Body of pancreas (tissue), 4 donors: ENCODE measurements at places on chromosomes 5 and 9. TPM values are rescaled to one million over a fixed set of nuclear protein-coding genes. Genes with fewer than 3 reads are reported as not detected.
A peak's percentile ranks its signal among the peaks of the same experiment; 100 is the strongest.

DNA sequence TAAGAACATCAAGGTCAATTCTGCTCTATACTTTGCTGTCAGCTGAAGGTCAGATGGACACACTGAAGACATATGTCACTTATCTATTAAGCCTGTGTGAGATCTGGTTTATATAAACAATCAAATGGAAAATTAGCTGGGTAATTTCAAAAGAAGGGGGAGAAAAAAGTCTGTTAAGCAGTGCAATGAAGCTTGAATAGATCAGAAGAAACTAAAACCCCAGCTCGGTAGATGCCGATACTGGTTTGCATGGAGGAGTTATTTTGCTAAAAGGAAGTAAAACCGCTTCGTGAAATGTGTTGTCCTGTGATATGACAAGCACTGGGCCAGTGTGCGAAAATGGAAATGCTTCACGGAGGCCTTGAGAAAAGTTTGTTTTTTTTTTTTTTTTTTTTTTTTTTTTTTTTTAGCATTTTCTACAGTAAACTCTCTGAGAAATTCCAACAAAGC, 148.8 kb downstream of the MEF2C start:
- DNase-seq, result no peak

- DNase-seq, result no peak
Observed at GRCh38 chr5:78953092-78953800, 31.9 kb downstream of the ARSB start.

GRCh38 chr9:70362952-70363351, 51.5 kb downstream of the KLF9 start:
- no peak for DNase-seq

GRCh38 chr5:55633574-55634208, 78.4 kb downstream of the SLC38A9 start:
- peak; percentile 37 for DNase-seq

- no peak for DNase-seq
Observed at GRCh38 chr9:35864695-35865255, 5.4 kb downstream of the OR13J1 start.

- DNase-seq, result no peak
Observed at GRCh38 chr9:69190086-69190862, 16.2 kb downstream of the TJP2 start.

DNA sequence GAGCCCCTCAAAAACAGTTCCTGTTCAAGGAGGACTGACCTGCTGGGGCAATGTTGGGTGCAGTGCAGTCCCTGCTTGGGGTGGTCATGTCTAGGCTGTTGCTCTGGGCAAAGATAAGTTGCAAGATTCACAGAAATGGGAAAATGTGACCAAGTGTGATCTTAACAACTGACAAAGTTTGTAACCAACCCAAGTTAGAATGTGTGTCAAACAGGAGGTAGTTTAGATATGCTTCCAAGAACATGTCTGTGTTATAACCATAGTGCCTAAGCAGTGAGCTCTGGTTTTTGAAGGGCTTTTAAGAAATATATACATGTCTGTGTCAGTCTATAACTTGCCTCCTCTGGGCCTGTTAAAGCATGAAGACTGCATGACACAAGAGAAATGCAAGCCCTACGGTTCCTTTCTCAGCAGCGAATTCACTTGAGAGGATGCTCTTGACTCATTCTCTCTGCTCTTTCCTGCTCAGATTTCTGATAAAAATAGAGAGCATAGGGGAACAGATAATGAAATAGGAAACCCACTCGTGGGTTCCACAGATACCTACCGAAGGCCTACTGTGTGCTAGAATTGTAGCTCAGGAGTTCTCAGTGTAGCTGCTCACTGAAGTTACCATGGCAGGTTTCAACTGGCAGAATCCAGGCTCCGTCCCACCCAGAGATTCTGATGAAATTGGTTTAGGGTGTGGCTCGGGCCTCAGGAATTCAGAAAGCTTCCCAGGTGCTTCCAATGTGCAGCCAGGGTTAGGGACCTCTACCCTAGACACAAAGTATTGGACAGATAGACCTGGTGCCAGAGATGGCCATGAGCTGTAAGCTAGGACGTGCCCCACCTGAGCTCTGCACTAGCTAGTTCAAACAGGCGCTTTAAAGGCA, 52.4 kb downstream of the ARHGEF37 start:
- no peak for DNase-seq

DNA sequence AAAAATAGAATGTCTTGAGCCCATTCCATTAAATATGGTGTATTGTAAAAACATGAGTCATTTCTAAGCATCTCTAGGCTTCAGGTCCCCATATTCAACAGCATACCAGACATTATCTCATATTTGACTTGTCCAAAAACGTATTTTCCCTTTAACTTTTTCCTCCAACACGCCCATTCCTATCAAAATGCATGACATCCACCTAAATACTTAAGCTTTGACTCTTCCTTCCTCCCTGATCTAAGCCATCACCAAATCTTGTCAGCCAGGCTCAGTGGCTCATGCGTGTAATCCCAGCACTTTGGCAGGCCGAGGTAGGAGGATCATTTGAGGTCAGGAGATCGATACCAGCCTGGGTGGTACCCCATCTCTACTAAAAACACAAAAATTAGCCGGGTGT, 23.9 kb downstream of the VCP start:
- DNase-seq, result no peak

Gene F2RL1
- total RNA-seq, result 17.5 TPM

Gene PLAC8L1
- not detected for total RNA-seq

Gene PCDHGA5
- total RNA-seq, result 5.6 TPM

Gene TRIM52
- 16.9 TPM for total RNA-seq

Gene PLCXD3
- total RNA-seq, result 1.6 TPM

Gene ECPAS
- 57.6 TPM for total RNA-seq

Gene NR2F1
- total RNA-seq, result 16.9 TPM

Gene ADAMTS6
- total RNA-seq, result not detected

Gene RPL7A
- 1,480 TPM for total RNA-seq
